ENCODE measurements at places on chromosomes 16 and 17.

DNA sequence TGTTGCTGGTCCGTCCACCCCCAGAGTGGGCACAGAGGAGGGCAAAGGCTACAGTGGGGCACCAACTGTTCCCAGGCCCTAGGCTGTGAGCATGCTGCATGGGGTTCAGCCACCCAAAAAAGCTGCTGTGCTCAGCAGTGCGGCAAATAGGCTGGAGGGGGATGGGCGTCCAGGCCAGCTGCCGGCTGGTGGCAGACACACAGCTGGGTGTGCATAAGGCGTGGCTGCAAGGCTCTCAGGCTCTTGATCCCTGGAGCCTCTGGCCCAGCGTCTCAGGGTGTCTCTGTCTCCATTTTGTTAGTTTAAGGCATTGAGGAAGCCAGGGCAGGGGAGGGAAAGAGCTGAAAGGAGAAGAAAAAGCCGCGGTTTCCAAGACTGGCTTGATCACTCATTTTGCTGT is 8.8 kb downstream of the RPL19 start:
- DNase-seq: no peak

GRCh38 chr16:87424266-87424665 is 32.1 kb downstream of the MAP1LC3B start:
- DNase-seq: no peak

GRCh38 chr16:85593494-85594221 is 19.5 kb upstream of the GSE1 start:
- DNase-seq: no peak

DNA sequence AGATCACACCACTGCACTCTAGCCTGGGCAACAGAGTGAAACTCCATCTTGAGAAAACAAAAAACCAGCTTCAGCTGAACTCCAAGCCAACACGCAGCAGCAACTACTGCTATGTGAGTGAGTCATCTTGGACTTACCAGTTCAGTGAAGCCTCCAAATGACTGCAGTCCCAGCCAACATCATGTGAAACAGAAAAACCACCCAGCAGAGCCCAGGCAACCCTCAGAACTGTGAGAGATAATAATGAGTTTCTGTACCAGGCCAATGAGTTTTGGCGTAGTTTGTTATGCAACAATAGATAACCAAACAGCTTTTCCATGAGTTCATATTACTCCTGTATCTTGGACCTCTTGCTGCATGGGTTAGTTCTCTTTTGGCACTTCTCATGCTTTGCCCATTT is 23.3 kb downstream of the PHF12 start:
- no peak for DNase-seq

DNA sequence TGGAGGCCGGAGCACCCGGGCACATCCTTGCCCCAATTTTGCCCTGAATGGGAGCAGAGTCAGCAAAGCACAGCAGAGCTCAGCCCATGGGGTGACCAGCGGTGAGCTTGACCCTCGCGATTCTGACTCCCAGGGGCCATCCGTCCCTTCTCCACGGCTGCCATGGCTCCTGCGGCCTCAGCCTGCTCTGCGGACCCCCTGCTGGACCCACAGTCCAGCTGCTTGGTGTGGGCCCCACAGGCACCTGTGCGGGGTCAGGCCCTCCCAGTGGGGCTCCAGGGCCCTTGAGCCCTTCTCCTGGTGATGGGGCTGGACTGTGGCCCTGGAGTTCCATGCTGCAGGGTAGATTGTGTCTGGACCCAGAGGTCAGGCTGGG is 144.2 kb downstream of the ENGASE start:
- no peak for DNase-seq

- DNase-seq: no peak
Measured at GRCh38 chr17:58492238-58493121, 4.3 kb upstream of the HSF5 start.

DNA sequence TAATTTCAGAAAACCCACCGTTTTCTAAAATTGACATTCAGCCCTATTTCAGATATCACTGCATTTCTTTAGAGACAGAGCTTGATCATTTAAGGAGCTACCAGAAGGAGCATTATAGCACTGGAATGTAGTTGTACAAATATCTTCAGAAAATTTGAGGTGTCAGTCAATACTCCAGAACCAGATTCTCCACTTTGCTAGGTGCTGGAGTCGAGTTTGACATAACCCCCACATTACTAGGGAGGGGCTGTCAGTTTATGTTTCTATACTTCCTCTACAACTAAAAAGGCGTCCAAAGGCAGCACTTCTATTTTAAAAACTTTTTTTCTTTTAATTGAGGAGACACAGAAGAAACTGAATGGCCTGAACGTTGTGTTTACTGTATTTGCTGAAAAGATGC is 892 bp upstream of the KIAA0513 start:
- no peak for DNase-seq

All from uterus (tissue), 4 donors.